ENCODE measurements at places on chromosomes 2 and 18.

- DNase-seq: no peak
Measured at GRCh38 chr2:7625392-7626138, 708.4 kb downstream of the RNF144A start.

DNA sequence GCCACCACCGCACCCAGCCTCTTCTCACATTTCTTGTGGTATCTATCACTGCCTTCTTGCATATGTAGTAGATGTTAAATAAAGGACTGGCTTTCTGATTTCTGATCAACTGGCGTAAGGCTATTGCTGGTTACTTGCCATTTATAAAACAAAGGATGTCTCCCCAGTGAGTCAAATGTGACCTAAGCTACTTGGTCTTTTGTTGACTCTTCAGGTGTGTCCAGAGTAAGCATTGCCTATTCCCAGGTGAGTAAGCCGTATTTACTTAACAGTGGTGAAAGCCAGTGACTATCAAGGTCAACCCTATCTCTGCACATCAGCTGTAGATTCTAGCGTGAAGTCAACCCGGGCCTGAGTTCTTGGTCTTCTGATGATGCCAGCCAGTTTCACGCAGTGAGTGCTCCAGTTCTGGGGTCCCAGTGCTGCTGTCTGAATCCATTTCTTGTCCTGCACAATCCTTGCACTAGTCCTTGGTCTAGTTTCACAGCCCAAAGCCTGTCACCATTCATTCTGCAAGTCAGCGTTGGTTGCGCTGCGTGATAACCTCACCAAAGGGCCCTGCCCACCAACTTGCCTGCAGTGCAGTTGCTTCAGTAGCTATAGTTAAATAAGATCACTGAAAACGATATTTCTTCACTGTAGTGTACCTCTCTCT lies 120.2 kb downstream of the GBX2 start:
- DNase-seq: peak; percentile 47

DNA sequence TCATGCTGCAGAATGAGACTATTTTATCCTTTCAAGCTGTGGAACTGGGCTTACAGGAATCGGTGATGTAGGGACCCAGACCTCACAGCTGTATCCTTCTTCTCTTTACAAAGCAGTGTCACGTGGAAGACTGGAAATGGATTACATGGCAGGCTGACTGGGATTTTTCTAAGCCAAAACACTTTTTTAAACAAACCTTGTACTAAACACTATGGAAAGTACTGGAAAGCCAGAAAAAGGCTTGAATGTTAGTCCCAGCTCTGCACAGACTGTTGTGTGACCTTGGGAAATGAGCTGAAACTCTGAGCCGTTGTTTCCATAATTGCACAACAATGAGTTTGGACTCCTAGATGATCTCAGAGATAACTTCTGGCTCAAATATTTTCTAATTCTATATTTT lies 7.6 kb upstream of the ADAM23 start:
- no peak for DNase-seq

DNA sequence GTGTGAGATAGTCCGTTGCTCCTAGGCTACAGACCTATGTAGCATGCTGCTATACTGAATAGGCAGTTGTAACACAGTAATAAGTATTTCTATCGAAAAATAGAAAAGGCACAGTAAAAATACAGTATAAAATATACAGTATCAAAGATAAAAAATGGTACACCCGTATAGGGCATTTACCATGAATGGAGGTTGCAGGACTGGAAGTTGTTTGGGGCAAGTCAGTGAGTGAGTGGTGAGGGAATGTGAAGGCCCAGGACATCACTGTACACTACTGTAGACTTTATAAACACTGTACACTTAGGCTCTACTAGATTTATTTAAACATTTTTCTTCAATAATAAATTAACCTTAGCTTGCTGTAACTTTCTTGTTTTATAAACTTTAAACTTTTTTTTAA lies 3.5 kb downstream of the MAP3K20 start:
- DNase-seq: no peak

- no peak for DNase-seq
Measured at GRCh38 chr2:28432362-28432761, 39.7 kb downstream of the FOSL2 start.

All from Caco-2 (cell line).